ENCODE measurements at places on chromosomes 3 and 15. TPM values are rescaled to one million over a fixed set of nuclear protein-coding genes. Genes with fewer than 3 reads are reported as not detected.

The ANKUB1 gene
- total RNA-seq = not detected

The SLC22A13 gene
- total RNA-seq = not detected

The GRM2 gene
- 1.5 TPM for total RNA-seq

The TRPM1 gene
- not detected for total RNA-seq

The GOLGA6L7 gene
- not detected for total RNA-seq

The CIB2 gene
- total RNA-seq = 37.1 TPM

The SH2D7 gene
- total RNA-seq = not detected

The TUSC7 gene
- not detected for total RNA-seq

The SKOR1 gene
- total RNA-seq = 0.13 TPM

The ARHGAP31 gene
- 2.4 TPM for total RNA-seq
